ENCODE measurements at places on chromosomes 7 and 10. TPM values are rescaled to one million over a fixed set of nuclear protein-coding genes. Genes with fewer than 3 reads are reported as not detected.
A peak's percentile ranks its signal among the peaks of the same experiment; 100 is the strongest.

DNA sequence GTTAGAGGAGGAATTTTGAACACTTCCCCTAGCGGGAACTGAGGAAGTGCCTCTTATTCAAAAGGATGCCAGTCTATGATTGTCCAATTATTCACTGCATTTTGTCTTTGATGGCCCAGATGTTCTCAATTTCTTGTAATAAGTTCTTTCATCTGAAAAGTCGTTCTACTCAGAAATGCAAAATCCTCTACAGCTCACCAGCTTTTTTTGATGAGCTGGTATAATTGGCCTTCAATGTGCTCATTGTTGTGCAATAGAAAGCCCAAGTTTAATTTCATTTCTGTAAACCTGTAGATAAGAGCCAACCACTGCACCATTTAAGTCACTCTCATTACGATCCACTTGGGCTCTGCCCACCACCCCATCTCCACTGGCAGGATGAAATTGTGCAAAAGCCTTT lies 978.7 kb upstream of the AUTS2 start:
- DNase-seq: no peak

DNA sequence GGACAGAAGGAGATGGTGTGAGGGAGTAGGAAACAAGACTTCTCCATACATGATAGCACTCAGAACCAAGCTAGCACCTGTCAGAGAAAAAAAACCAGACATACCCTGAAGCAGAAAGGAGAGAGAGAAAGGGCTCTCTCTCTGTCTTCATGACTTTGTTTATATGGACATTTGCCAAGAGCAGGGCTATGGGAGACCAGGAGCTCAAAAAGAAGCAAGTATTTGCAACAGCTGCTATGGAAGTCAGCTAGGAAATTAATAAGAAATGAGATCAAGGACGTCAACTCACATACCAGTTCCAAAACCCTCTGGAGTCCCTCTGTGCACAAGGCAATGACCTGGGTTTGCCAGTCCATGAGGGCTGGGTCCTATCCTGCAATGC lies 111.6 kb downstream of the SGMS1 start:
- DNase-seq: no peak

ZNF746 gene
- total RNA-seq: 19.6 TPM

DNA sequence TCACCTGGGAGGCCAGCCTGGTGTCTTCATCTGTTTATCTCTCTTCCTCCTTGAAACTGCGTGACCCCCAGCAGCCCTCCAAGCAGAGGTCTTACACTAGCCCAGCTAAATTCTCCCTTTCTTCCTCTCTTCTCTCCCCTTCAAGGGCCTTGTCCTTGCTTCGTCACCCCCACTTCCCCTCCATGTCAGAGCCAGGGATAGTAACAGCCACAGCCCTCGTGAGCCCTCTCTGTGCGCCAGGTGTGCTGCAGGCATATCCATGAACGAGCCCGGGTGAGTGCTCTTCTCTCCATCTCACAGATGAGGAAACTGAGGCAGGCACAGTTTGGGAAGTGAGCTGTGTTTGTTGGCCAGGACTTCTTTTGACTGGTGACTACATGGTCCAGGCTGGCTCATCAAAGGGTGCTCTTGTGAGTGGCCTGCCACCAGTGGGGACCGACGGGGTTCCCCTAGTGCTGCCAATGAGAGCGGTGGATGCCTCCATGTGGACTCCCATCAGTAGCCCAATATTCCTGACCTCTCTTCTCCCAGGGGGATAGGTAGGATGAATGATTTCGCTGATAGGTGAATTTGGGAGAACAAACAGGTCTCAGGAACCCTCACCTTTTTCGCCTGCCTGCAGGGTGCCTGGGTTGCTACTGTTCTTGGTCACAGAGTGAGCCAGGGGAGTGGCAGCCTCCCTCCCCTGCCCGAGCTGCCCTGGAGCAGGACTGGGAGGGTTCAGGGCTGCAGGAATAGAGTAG lies 38.1 kb downstream of the ADRA2A start:
- no peak for DNase-seq

- DNase-seq: no peak
Observed at GRCh38 chr7:22911889-22912288, 89.2 kb upstream of the TOMM7 start.

DNA sequence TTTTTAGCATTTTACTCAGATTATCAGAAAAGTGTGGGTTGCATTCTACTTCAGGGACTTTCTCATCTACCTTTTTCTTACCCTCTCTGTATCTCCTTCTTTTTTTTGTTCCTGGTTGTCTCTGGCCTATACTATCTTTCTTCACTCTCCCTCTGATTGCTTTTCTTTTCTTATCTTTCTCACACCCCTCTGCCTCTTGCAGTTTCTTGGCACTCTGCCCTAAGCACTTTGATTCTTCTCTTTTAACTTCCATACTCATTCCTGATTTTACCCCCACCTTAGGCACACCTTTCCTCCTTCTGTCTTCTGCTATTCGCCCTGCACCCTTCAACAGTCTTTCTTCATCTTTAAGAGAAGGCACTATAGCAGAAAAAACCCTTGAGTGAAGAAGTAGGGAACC lies 92.8 kb upstream of the HPS1 start:
- DNase-seq: no peak

DNA sequence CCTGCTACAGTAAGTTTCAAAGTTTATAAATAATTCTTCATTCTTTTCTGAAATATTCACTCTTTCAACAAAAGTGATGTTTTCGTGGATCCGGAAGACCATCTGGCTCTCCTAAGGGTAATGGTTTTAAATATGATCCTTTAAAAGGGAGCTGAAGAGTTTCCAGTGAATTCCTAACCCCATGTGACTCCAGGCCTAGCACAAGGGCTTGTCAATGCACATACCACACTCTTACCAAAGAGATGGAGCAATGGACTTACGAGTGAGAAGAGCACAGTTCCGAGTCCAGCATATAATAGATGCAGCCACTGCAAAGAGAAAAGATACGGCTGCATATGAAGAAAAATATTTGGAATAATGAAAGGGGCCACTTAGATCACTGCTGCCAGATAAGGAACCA lies 32.1 kb upstream of the GATAD1 start:
- no peak for DNase-seq

DNA sequence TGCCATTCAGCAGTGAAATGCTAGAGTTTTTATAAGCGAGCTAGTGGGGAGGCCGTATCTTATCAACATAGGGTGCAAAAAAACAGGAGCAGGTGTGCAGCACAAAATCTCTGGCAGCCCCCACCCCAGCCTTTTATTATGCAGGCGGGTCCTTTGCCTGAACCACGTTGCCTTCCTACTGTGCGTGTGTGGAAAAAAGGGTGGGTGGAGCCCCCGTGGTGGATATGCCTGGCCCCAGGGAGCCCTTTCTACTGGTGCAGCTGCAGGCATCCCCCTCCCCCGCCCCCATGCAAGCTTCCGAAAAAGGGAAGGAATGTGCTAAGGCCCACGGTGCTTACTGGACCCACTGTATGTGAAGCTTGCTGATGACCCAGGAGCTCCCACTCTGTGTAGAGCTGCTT lies 175.9 kb downstream of the USP6NL start:
- DNase-seq: no peak

GPC2 gene
- total RNA-seq: 2.3 TPM

DNA sequence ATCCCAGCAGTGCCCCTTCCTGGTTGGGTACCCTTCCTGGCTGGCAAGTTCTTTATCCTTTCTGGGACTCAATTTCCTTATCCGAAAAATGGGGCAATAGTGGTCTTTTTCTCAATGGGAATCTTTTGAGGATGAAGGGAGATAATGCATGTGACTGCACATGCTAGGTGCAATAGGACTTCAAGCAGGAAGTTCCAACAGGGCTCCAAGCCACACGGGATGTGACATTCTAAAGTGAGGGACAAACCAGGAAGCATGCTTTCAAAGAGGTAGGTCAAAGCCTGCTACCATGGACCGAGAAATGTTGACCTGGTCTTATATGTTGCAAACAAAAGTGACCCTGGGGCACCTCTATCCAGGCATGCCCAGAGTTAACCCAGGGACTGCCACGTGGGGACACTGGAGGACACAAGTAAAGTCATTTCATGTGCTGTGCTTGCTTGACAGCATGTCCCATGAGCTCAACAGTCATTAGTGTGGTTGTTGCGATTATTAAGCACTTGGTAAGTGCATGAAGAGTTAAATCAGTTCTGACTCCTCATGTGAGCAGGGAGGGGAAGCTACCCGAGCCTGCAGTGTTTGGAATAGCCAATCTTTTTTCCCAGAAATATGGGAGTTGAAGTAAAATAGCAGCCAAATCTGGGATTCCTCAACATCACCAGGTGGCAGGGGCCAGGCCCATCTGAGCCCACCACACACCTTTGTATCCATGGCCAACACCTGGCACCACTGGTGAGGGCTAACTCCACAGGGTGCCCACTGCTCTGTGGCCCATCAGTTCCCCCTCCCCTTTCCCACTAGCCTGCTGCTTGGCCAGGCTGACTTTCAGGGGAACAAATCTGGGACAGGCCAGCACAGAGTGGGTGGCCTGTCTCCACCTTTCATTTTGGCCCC lies 5.7 kb downstream of the ARHGAP22 start:
- no peak for DNase-seq

EIF4EBP2 gene
- 32.6 TPM for total RNA-seq

DNA sequence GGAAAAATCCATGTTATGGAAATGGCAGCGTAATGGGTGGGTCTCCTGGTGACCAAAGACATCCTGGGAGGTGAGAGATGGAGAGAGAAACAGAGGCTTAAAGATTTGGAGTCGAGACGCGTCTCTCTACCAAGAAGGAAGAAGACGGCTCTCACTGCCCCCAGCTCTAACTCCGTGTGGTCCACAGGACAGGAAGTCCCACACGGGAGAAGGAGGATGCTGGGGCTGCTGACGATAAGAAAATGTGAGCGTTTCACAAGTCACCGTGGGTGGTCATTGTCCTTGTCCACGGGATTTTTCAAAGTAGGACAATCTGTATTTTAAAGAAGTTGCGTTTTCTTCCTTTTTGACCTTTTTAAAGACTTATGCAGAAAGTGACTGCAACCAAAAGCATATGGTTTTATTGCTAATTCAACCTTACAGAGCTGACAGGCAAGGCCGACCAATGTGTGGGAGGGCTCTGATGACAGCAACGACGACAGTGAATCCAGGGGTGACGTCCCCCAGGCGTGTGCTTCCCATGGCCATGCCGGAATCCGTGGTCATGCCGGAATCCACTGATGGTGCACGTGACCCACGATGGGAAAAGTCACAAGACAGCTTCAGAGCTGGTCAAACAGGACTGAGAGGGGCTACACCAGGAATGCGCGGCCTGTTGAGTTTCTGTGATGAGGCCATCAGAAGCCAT lies 341.2 kb downstream of the PTPRN2 start:
- no peak for DNase-seq

DNA sequence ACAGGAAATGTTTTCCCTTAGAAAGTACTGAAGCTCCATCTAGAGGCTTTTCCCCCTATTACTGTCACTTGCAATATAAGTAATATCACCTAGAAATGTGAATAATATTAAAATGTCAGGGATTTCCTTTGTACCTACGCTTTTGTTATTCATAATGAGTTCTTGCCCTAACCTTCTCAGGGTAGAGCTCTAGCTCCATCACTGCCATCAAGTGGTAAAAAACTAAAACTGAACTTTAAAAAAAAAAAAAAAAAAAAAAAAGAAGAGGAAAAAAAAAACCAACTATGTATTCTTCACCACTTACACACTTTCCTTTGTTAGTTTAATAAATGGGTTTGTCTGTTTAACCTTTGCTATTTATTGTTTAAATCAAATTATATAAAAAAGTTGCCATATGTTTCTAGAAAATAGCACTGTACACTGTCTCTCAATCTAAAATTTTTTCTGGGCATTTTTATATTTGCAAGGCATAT lies 49.9 kb downstream of the DNAJC1 start:
- DNase-seq: peak; percentile 43

GRCh38 chr7:23687011-23687410 lies 7.0 kb downstream of the FAM221A start:
- DNase-seq: peak; percentile 38

- DNase-seq: no peak
Observed at GRCh38 chr10:84447701-84448400, 119.5 kb downstream of the CCSER2 start.

GRCh38 chr7:33841031-33841430 lies 64.3 kb upstream of the BMPER start:
- no peak for DNase-seq

DNA sequence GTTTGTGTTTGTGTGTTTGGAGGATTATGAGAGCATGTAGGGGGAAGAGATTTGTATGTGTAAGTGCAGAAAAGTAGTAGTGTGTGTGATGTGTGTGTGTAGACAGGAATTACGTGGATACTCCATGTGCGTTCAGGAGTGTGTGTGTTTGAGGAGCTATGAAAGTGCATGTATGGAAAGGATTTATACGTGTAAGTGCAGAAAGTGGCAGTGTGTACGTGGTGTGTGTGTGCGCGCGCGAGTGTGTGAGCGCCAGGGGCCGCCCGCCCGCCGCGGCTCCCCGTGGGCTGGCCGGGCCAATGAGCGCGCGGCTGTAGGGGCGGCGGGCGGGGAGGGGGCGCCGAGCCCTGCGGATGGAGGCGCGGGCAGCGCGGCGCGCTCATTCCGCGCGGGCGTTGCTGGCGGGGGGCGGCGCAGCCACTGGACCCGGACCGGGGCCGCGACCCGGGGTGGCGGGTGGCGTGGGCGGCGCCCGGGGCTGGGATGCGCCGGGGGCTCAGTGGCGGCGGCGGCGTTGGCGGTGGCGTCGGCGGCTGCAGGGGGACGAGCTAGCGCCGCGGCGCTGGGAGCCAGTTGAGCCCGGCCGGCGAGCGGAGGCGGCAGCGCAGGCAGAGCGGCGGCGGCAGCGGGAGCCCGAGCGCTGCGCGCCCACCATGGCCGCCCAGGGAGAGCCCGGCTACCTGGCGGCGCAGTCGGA lies at the start of gene BICC1:
Gene BICC1 (plus strand): TSS at position 382 of the 697 bp plus-strand sequence. CDS start 272 bp downstream, at position 654.
- peak; percentile 37 for DNase-seq

GRCh38 chr7:36217961-36218284 lies 64.9 kb downstream of the EEPD1 start:
- DNase-seq: no peak

DNA sequence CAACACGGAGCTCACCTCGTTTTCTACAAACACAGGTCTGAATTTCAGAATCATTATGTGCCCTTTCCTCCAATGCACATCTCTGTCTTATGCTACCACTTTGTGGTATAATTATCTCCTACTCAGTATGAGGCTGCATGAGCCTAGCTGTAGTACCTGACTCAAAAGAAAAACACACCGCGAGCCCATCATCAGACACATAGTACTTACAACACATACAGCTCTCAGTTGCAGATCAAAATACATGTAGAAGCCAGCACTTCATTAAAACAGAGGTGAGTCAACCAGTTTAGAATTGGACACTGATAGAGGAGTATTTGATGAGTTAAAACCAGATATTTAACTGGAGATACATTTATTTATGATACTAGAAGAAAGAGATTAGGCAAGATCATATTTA lies 1.4 kb upstream of the RTKN2 start:
- DNase-seq: no peak

FKBP6 gene
- not detected for total RNA-seq

GRCh38 chr7:132941905-132942304 lies 140.0 kb downstream of the CHCHD3 start:
- DNase-seq: no peak

All from PC-3 (cell line).